ENCODE measurements at places on chromosomes 2 and 18. TPM values are rescaled to one million over a fixed set of nuclear protein-coding genes. Genes with fewer than 3 reads are reported as not detected.

FOXD4L1 gene
- not detected for polyA plus RNA-seq

COLEC11 gene
- polyA plus RNA-seq: 20.9 TPM

SCYGR4 gene
- not detected for polyA plus RNA-seq

RNMT gene
- 38.6 TPM for polyA plus RNA-seq

WDR12 gene
- polyA plus RNA-seq: 52.0 TPM

LIMS3 gene
- 5.5 TPM for polyA plus RNA-seq

GCC2 gene
- 48.1 TPM for polyA plus RNA-seq

NT5C1B gene
- polyA plus RNA-seq: 0.22 TPM

SIX3 gene
- not detected for polyA plus RNA-seq

GTF2A1L gene
- polyA plus RNA-seq: 0.49 TPM

ZNF521 gene
- polyA plus RNA-seq: 11.1 TPM

TEX44 gene
- not detected for polyA plus RNA-seq

Data from hepatocyte (in vitro differentiated cells).